ENCODE measurements at places on chromosomes 4 and X. TPM values are rescaled to one million over a fixed set of nuclear protein-coding genes. Genes with fewer than 3 reads are reported as not detected.

GRCh38 chr4:1984406-1985191 lies 24.2 kb downstream of the NELFA start:
- DNase-seq, result no peak

ART3 gene
- not detected for polyA plus RNA-seq

CD38 gene
- 0.15 TPM for polyA plus RNA-seq

DNA sequence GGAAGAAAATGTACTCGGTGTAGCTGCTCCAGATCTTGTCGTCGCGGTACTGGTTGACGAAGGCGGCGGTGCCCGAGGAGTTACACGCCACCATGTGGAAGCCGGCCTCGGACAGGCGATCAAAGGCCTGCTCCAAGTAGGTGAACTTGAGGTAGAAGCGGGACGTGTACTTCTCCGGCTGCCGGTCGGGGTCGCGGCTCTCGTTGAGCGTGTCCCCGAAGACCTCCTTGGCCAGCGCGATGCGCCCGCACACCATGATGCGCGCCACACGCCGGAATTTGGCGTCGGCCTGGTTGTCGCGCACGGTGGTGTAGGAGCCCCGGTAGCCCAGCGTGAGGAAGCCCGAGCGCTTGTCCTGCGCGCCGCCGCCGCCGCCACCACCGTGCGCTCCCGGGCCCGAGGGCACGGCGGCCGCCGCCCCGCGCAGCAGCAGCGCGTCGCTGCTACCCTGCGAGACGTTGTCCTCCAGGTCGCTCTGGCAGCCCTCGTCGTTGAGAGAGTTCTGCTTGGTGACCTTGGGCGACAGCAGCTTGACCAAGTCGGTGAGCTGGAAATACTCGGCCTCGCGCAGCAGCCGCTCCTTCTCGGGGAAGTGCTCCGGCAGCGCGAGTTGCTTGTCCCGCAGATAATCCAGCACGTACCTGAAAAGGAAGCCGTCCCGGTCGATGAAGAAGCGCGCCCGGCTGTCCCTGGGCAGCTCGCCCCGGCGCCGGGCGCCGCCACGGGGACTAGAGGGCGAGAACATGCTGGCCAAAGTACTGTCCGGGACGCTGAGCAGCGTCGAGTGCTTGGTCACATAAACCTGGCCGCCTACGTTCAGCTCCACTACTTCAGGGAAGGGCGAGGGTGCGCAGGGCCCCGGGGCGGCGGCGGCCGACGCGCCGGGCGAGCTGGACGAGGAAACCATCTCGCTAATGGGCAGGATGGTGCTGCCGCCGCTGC lies 775 bp downstream of the KCTD8 start:
- DNase-seq, result peak; percentile 55

USP9X gene
- 12.0 TPM for polyA plus RNA-seq

DNA sequence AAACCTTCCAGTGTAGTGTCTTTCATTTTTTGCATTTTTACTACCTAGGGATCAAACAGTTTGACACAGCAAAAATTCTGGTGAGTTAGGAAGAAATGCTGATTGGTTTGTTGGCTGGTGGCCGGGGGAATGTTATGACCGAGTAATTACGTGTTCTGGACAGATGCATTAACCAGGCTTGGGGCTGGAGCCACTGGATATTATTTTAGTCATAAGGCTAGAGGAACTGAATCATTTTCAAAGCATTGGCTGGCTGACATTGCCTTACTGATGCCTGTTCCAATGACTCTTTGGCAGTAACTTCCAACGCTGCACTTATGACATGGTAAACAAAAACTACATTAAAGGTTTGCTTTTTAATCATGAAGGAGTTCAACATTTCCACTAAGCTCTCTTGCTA lies 84.6 kb downstream of the FBXO8 start:
- DNase-seq, result no peak

Measured in kidney (tissue), 22 donors.